Coronary artery (tissue), 2 donors: ENCODE measurements at places on chromosomes 3 and 15.

- DNase-seq = no peak
Observed at GRCh38 chr15:51801391-51801835, 28.0 kb upstream of the TMOD3 start.

GRCh38 chr3:8824238-8824637 lies 54.8 kb upstream of the OXTR start:
- DNase-seq = no peak

DNA sequence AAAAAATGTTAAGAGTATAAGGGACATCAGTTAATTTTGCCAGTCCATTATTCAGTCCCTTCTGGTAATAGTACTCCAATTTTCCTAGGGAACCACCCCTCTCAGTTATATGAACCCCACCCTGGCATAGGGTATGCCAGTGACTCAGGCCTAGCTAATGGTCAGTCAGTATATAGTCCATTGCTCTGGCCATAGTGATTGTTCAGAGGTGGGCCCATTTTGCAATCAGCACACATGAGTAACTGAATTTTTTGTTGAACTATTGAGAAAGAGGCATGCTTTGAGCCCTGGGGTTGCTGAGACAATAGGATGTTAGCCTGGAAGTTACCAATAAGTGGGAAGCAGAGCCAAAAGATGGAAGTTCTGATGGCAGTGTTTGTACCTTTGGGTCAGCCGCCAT lies 4.1 kb downstream of the LRCH3 start:
- no peak for DNase-seq

GRCh38 chr15:98616397-98616796 lies 31.9 kb upstream of the IGF1R start:
- no peak for DNase-seq

DNA sequence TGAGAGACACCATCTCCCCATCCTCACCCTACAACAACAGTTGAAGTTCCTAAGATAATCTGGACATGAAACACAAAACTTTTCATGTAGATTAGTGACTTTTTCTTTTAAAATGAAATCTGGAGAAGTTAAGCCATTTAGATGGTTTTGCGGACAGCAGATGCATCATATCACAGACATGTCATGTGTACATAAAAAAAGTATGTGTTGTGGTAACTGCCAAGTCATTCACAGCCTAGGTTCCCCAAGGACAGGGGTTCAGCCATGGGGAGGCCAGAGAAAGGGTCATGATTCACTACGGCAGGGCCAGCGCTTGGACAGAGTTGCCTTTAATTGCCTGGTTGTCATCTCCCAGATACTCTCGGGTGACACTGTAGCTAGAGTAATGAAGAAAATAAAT lies 163.2 kb downstream of the PDZRN3 start:
- no peak for DNase-seq

GRCh38 chr3:178203650-178204049 lies 332.6 kb upstream of the KCNMB2 start:
- DNase-seq = no peak

- no peak for DNase-seq
Observed at GRCh38 chr15:31031471-31032067, 40.1 kb upstream of the MTMR10 start.

- DNase-seq = no peak
Observed at GRCh38 chr3:193236599-193236998, 4.4 kb upstream of the PLAAT1 start.

DNA sequence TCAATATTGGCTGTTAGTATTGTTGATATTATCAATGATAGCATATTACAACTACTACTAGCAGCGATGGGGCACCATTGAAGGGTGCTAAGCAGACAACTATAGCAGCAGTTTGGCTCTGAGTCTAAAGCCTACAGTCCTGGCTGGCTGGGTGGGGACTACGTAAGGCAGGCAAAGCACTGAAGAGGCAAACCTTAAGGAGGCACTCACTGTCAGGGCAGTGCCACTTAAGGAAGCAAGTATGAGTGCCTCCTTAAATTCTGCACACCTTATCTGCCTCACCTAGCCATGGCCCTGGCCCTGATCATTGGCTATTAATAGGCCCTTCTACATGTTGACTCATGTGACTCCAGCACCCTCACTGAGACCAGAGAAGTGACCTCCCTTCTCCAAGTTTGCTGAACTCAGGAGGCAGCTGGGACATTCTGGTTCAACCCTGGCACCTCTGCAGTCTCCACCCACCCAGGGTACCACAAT lies 20.6 kb downstream of the CDCP1 start:
- no peak for DNase-seq

DNA sequence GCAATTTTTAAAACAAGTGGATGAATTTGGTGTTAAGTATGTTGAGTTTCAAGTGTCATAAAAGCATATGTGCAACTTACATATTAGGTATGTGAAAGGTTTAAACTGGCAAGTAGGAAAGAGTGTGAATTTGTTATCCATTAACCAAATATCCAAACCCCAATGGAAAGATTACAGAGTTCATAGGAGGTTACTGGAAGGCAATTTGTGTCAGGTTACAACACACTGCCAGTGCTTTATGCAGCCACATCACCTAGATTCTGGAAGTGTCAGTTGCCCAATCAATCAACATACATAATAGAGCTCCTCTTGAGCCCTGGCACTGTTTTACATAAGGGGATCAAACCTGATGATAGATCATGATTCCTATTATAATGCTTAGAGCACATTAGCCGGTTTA lies 261.0 kb downstream of the ROBO1 start:
- DNase-seq = no peak

GRCh38 chr3:133711013-133711412 lies 35.2 kb upstream of the TF start:
- DNase-seq = peak; percentile 7

DNA sequence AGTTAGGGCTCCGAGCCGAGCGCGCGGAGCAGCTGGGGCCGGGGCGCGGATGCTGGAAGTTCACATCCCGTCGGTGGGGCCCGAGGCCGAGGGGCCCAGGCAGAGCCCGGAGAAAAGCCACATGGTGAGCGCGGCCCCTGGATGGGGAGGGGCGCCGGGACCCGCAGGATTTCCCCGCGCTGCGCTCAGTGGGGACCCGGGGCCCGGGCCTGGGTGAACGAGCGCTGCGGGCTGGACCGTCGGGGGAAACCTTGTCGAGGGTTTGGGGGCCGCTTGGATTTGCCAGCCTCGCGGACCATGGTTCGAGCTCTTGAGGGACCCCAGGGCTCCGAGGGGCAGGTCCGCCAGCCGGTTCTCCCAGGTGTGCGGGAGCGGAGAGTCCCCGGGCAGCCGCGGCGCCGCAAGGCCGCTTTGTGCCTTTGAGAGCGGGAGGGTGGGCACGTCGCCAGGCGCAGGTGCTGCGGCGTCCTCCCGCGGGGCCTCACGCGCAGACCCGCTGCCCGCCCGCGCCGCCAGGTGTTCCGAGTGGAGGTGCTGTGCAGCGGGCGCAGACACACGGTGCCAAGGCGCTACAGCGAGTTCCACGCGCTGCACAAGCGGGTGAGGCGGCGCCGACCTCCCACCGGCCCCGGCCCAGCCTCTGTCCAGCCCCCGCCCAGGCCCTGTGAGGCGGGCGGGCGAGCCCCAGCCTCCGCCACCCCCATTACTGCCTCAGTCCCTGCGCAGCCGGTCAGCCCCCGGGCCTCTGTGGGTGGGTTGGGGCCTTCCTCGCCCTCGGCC lies at the start of gene SNX22:
Gene SNX22 (plus strand): TSS at position 5 of the 780 bp plus-strand sequence. CDS start 45 bp downstream, at position 50.
- DNase-seq = peak; percentile 74

- no peak for DNase-seq
Observed at GRCh38 chr3:37492977-37493471, 318.6 kb upstream of the LRRFIP2 start.

DNA sequence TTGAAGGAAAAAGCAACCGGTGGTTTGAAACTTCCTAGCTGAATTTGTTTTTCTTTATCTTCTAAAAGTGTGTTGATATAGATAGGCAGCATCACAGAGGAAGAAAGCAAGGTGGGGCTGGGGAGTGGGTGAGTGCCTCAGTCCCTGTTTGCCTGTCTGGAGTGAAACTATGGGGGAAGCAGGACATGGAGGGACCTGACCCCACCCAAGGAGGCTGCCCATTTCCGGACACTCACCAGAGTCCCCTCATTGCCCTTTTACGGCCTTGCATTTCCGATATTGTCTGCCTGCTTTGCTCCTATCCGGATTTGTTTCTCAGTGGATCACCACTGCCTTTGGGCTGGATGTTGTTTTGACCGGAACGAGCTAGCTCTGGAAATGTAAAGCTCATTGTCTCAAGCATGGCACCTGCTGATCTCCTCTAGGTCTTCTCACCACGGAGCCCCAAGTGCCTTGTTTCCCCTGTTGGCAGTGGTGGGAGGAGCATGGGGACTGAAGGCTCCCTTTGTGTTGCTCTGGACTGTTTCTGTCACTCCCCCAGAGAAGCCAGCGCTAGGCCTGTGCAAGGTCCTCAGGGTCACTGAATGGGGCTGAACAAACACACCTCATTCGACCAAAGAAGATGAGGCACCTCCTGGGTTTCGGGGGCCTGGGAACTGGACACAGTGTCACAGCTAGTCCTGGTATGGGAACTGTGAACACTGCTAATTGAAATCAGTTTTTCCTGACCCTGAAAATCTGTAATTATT lies 7.0 kb downstream of the CLDN11 start:
- DNase-seq = no peak

DNA sequence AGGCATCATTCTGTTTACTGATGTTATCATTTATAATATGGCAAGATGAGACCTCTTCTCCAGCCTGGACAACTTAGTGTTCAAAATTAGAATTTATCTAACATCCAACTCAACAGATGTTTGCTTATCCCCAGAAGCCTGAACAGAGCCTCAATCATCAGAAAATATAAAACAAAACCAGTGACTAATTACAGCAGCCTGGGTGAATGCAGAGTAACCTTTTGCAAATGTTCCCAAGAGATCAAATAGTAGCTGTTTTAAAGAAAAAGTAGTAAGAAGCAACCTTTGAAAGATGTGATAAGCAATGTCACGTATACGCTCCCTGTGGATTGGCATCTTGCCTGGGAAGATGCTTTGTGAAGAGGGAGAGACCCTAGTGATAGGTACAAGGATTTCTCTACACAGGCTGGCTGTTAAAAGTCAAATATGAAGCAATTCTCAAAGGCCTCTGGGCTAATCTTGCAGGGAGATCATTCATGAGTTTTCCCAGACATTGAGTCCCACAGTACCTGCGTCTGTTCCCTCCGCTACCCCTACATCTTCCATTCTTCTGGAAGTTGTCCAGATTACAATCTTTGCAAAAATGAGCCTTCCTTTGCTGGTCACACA lies 39.3 kb upstream of the PRICKLE2 start:
- no peak for DNase-seq

GRCh38 chr3:141981084-141981483 lies 104.6 kb downstream of the ATP1B3 start:
- DNase-seq = no peak

GRCh38 chr3:194536871-194537637 lies 50.3 kb upstream of the ATP13A3 start:
- DNase-seq = no peak

DNA sequence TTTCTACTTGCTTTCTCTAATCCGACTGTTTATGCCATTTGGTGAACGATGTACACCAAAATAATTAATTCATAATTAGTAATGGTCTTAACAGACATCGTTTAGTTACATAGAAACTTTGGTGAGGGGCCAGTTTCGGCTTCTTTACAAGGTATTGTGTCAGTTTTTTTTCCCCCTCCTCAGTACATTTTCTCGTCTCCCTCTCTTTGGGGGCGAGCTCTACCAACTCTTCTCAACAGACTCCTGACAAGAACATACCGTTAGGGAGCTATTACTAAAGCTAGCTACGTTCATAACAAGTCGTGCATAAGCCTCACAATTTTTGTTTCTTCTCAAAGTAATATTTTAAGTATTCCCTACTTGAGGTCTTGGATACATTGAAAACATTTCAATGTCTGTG lies 1.4 kb downstream of the U2SURP start:
- DNase-seq = no peak

GRCh38 chr3:101252307-101252706 lies 68.1 kb downstream of the IMPG2 start:
- DNase-seq = no peak

DNA sequence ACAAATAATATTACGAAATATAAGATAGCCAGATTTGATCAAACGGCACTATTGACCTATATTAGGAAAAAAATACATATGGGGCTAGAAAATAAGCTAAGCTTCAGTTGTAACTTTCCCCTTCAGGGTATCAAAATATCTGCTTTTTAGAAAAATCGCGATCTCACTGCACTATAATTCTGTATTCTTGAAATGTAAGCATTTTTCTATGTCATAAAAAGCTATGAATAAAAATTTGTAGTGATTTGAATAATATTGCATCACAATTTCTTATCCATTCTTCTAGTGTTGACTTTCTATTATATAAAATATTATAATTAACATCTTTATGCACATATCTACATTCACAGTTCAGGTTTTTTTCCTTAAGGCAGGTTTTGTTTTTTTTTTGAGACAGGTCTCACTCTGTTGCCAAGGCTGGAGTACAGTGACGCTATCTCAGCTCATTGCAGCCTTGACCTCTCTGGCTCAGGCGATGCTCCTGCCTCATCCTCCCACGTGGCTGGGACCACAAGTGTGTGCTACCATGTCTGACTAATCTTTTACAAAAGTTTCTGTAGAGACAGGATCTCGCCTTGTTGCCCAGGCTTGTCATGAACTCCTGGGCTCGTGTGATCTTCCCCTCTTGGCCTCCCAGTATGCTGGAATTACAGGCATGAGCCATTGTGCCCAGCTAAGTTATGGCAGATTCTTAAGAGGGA lies 21.6 kb downstream of the EMC4 start:
- DNase-seq = no peak

GRCh38 chr3:177057768-177058167 lies 139.5 kb downstream of the TBL1XR1 start:
- no peak for DNase-seq

GRCh38 chr15:74787251-74788041 lies 5.6 kb downstream of the CSK start:
- DNase-seq = no peak

DNA sequence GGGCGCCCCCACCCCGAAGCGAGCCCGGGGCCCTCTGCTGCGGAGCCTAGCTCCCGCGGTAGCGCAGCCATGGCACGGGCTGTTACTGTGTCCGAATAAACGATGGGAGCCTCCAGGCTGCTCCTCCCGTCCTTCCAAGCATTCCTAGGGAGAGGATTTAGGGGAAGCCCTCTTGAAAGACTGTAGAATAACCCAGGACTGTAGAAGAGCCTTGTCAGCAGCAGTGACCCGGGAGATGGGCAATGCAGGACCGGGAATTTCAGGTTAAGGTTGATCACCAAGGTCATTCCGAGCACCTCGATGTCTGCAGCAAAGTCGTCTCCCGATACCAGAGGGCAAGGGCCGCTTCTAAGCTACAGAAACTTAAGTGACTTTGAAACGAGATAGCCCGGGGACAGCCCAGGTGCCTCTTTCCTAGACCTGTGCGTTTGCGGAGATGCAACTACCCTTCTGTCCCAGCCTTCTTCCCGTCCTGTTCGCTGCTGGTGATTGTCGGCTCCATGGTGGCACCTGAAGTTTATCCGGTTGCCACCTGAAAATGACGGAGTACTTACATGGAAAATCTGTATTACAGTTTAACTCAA lies 753 bp upstream of the MYO5A start:
- DNase-seq = no peak

DNA sequence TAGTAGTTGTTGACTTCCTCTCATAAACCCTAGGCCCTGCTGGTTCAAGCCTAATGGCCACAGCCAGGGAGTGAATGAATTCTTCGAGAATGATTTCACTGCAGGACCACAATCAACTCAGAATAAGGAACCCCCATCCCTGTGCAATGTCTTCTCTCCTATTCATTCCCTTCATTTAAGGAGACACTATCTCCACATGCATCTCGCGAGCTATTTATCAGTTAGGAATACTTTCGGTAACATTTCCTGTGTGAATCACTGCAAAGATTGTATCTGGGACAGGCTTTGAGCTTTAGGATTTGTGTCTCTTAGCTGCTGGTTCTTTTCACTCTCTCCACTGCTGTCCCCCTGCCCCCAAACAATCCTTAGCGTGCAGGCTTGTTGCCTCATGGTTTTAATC lies 94.4 kb downstream of the MYLK start:
- DNase-seq = no peak
